ENCODE measurements at places on chromosomes 3 and 15.

DNA sequence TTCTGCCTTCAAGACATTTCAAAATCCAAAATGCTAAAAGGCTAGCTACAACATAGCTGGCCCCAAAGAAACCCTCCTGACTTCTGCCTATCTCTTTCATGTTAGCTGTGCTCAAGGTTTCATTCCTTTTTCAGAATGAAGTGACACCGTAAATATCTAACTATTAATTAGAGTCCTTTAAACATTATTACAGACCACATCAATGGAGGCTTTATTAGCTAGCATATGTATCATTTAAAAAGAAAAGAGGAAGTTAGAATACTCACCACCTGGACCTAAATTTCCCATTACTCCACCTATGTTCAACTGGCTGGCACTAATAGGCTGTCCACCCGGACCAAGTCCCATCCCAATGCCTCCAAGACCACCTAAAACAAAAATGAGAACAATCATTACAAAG, 24.6 kb downstream of the MYEF2 start:
- no peak for DNase-seq

DNA sequence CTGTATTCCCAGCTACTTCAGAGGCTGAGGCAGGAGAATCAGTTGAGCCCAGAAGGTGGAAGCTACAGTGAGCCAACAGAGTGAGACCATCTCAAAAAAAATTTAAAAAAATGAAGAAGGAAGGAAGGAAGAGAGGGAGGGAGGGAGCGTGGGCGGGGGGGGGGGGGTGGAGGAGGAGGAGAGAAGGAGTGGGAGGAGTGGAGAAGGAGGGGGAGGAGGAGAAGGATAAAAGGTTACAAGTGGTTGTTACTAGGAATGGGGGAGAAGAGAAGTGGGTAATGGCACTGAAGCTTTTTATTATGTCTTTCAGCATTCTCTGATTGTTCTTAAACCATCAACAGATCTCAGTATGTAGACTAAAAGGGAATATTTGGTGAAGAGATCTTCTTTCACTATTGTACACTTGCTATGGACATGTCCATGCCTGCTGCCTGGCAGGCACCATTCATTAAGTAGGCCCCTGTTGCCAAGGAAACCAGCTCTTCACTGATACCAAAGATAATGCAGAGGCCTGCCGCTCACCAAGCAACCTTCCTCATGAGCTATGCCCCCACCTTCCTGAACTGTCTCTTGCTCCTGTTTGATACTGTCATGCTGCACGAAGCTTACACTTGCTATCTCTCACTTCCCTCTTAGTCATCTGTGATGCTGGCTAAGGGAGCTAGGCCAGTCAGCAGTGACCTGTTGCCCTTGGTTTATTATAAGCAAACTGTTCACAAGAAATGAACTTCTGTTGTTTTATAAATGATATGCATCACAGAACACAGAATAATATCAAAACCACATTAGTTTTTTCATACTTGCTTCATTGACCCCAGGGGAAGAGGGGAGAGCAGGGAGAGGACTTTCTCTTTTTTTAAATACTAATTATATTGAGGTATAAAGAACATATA, 23.1 kb downstream of the EPM2AIP1 start:
- DNase-seq = peak; percentile 79

GRCh38 chr15:52162260-52162659, 28.9 kb downstream of the GNB5 start:
- no peak for DNase-seq

- no peak for DNase-seq
Measured at GRCh38 chr3:178761024-178761423, 224.8 kb downstream of the KCNMB2 start.

DNA sequence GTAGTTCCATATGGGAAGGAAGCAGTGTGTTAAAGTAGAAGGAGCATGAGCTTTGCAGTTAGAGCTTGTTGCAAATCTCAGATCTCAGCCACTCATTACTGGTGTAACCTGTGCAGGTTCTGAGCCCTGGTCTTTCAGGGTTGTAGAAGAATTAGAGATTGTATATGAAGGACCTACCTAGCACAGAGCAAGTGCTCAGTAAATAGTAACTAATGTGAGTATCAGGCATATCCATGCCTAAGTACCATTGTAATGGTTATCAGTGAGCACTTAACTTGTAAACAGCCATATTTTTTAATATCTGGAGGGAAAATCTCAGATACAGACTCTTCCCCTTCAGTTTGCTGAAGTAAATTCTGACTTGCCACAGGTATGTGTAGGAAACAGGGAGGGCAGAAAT, 59.3 kb downstream of the MAP6D1 start:
- DNase-seq = no peak

GRCh38 chr3:170555329-170555728, 30.5 kb downstream of the SLC7A14 start:
- no peak for DNase-seq

DNA sequence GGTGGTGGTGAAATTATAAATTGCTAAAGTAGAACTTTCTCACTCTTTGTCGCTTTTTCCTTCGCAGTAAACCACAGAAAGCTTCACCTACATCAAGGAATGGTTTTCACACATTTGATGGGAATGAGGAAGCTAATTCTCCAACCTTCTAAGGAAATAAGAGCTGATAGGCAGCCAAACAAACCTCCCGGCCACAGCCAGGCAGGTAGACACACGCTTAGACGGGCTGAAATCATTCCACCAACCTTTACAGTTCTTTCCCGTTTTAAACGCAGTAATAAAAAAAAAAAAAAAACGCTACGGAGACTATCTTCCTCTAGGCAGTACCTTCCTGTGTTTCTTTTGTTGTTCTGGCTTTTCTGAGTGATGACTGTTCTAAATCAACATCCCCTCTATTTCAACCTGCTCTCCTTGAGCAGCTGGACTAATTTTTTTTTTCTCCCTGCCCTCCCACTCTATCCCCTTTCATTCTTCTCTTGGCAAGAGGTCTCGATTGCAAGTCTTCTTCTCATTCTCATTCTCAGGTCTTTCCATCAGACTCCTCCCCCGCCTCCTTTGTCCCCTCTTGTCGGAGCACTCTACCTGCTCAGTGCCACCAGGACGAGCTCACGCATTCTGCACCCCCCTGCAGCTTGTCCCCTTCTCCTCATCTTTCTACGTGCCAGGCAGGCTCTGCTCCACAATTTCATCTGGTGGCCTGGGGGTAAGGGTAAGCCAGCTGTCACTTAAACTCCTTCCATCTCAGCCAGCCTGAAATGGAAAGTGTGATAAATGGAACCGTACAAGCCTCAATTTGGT, 391.1 kb upstream of the MDFIC2 start:
- no peak for DNase-seq

DNA sequence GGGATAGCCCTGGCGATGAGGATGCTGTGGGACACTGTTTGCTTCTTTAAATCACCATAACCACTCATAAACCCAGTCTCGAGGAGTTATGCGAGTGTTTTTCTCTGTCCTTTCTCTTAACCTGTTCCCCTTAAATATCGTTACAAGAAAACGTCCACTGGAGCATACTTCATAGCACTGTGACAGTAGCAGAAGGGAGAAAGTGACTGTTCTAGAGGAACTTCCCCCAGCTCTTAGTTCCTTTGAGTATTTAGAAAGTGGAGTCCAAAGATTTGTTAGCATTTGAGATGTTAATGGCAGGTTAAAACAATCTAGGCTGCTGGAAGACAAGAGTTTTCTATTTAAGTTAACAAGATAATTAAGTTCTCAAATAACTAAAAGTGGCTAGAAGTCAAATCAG, 142.0 kb downstream of the GADL1 start:
- DNase-seq = peak; percentile 33
